ENCODE measurements at places on chromosomes 11 and 22. TPM values are rescaled to one million over a fixed set of nuclear protein-coding genes. Genes with fewer than 3 reads are reported as not detected.

GRCh38 chr11:91906871-91907624, 317.6 kb upstream of the FAT3 start:
- H3K4me1 ChIP-seq, result no peaks in the 10 kb centered on the region
- H3K27me3 ChIP-seq, result no peaks in the 10 kb centered on the region
- H3K36me3 ChIP-seq, result no peaks in the 10 kb centered on the region

DNA sequence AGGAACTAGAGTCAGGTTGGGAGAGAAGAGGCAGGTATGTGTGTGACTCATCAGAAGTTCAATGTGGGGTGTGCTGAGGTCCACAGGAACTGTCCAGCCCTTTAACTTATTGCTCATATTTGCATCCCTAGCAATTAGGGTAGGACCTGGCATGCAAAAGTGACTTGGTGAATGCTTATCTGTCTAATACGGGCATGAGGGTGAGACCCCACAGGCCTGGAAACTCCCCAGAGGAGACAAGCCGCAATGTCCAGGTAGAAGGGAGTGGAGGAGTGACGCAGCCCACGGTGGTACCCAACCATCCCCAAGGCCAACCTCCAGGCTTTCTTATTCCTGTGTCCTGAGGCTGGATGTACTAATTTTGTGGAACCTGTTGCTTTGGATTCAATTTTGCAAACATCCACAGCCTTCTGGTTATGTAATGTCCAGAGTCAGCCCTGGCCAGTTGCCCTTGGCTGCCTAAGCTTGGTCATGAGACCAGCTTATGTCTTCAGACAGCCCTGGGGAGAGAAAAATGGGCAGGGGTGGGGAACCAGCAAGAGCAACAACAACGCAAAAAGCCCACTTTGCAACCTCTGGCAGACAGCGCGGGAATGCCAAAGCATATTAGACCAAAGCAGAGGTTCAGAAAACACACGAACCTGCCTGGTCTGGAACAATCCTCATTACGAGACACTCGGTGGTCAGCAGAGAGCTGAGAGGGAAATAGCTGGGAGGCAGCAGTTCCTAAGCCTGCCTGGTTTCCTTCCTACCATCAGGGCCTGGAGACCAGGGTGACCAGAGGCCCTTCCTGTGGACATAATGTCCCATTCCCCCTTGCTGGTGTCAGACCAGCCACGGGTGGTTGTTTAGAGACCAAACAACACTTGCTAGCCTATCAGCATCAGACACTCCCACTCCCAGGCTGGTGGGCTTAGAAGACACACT, 49.3 kb downstream of the TIMP3 start:
- no peaks in the 10 kb centered on the region for H3K36me3 ChIP-seq
- no peak overlapping the region for H3K4me3 ChIP-seq
- peak; percentile 58 for DNase-seq
- no peaks in the 10 kb centered on the region for H3K27me3 ChIP-seq
- peaks cover 26% of the 10 kb centered on the region for H3K4me1 ChIP-seq

DNA sequence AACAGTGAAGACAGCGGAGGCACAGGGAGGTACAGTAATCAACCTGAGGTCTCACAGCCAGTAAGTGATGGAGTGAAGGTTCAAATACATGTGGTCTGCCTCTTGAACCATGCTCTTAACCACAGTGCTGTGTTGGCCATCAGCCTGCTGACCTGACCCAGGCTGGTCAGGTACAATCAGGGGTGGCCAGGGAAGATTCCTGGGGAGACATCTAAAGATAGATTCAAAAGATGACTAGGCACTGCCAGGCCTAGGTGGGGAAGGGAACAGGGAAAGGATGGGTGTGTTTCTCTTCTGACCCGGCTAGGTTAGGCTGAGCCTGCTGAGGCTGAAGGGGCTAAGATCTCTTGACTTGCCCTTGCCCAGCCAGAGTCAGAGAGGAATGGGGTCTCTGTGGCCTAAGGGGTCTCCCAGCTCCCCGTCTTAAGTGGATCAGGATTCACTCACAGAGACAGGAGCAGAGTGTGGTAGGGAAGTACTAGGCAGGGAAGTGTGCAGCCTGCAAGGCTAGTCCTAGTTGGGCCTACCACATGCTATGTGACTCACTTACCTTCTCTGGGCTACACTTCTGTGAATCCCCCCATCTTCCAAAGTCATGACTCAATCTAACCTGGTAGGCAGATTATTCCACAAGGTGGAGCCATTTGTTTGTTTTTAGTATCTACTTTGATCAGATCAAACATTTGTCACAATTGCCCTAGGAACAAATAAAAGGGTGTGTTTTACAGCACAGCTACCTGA, 10.4 kb upstream of the SREBF2 start:
- no peaks in the 10 kb centered on the region for H3K4me1 ChIP-seq
- no peak overlapping the region for H3K4me3 ChIP-seq
- no peaks in the 10 kb centered on the region for H3K27me3 ChIP-seq
- no peaks in the 10 kb centered on the region for H3K36me3 ChIP-seq

DNA sequence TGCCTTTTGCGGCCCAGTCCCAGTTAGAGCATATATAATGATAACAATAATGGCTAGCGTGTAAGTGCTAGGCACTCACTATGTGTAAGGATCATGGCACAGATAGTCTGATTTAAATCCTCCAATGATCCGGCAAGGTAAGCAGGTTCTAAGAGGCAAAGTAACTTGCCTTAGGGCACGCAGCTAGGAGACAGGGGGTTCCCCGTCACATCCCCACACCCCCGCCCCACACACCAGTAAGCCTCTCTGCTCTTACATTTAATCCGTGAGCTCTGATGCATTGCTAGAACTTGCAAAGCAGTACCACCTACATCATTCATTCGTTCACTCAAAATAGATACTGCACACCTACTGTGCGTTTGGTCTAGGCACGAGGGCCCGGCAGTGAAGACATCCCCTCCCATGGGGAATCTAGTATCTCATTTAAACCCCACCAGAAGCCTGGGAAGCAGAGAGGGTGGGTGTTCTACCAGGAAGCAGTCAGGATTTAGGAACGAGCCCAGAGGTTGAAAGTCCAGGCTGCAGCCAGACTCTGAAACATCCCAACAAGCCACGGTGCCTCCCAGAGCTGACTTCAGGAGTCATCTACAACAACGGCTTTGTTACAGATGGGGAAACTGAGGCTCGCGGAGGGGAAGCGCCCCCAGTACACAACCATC, 20.6 kb downstream of the TMPRSS6 start:
- H3K4me1 ChIP-seq, result no peaks in the 10 kb centered on the region
- no peaks in the 10 kb centered on the region for H3K36me3 ChIP-seq
- H3K4me3 ChIP-seq, result no peak overlapping the region
- DNase-seq, result no peak
- H3K27ac ChIP-seq, result no peak overlapping the region

DNA sequence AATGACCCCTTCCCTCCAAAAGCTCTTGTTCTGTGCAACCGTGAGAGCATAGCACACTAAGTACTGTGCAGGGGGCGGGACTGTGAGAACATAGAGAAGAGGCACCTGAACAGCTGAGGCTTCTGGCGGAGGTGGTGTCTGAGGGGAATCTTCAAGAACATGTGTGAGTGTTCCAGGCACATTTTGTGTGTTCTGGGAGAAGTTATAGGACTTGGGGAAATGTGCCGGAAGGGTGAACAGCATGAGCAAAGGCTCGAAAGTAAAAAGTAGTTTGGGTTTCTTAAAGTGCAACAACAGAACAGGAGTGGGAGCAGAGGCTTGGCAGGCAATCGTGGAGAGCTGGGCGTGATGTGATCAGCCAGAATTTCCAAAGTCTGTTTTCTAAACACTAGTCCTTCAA, 12.4 kb upstream of the SYN3 start:
- H3K27ac ChIP-seq, result no peak overlapping the region
- H3K27me3 ChIP-seq, result no peaks in the 10 kb centered on the region
- DNase-seq, result no peak
- no peaks in the 10 kb centered on the region for H3K4me1 ChIP-seq
- H3K36me3 ChIP-seq, result no peaks in the 10 kb centered on the region

GRCh38 chr11:67631853-67632174, 2.1 kb upstream of the NUDT8 start:
- H3K36me3 ChIP-seq, result no peaks in the 10 kb centered on the region
- no peak overlapping the region for H3K27ac ChIP-seq
- H3K4me1 ChIP-seq, result peaks cover 6% of the 10 kb centered on the region
- H3K4me3 ChIP-seq, result no peak overlapping the region
- DNase-seq, result no peak
- no peaks in the 10 kb centered on the region for H3K27me3 ChIP-seq

GRCh38 chr11:128555606-128556005, 31.8 kb downstream of the ETS1 start:
- H3K4me3 ChIP-seq, result no peak overlapping the region
- no peak for DNase-seq
- no peaks in the 10 kb centered on the region for H3K4me1 ChIP-seq
- H3K27ac ChIP-seq, result no peak overlapping the region
- no peaks in the 10 kb centered on the region for H3K27me3 ChIP-seq

GRCh38 chr11:47233989-47234668, 14.5 kb downstream of the ACP2 start:
- H3K27me3 ChIP-seq, result no peaks in the 10 kb centered on the region
- no peak overlapping the region for H3K27ac ChIP-seq
- no peak for DNase-seq
- peaks cover 80% of the 10 kb centered on the region for H3K36me3 ChIP-seq

DNA sequence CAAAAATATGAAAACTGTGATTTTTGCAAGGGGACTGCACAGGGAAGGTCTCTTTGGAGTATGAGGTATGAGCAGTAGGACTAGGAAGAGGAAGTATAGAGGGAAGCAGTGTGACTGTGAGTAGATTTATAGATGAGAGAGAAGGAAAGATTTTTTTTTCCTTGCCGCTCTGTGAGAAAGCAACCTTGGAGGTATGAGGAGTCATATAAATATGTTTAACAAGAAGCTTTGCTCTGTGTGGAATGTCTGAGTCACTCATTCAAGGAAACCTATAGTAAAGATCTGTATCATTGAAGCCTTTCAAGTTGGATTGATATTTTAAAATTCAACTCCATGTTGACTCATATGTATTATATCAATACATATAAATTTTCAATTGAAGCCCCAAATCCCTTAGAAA, 26.2 kb downstream of the DNHD1 start:
- no peak for DNase-seq
- H3K4me3 ChIP-seq, result no peak overlapping the region
- no peaks in the 10 kb centered on the region for H3K4me1 ChIP-seq

GRCh38 chr11:57275582-57275981, 38.5 kb upstream of the APLNR start:
- no peaks in the 10 kb centered on the region for H3K27me3 ChIP-seq
- DNase-seq, result no peak
- H3K4me3 ChIP-seq, result no peak overlapping the region
- no peaks in the 10 kb centered on the region for H3K36me3 ChIP-seq
- H3K4me1 ChIP-seq, result no peaks in the 10 kb centered on the region

GRCh38 chr11:35414311-35414710, 5.0 kb downstream of the SLC1A2 start:
- H3K4me3 ChIP-seq, result no peak overlapping the region
- no peaks in the 10 kb centered on the region for H3K36me3 ChIP-seq
- DNase-seq, result no peak
- H3K27me3 ChIP-seq, result peaks cover 10% of the 10 kb centered on the region
- peaks cover 12% of the 10 kb centered on the region for H3K4me1 ChIP-seq
- H3K27ac ChIP-seq, result no peak overlapping the region

DNA sequence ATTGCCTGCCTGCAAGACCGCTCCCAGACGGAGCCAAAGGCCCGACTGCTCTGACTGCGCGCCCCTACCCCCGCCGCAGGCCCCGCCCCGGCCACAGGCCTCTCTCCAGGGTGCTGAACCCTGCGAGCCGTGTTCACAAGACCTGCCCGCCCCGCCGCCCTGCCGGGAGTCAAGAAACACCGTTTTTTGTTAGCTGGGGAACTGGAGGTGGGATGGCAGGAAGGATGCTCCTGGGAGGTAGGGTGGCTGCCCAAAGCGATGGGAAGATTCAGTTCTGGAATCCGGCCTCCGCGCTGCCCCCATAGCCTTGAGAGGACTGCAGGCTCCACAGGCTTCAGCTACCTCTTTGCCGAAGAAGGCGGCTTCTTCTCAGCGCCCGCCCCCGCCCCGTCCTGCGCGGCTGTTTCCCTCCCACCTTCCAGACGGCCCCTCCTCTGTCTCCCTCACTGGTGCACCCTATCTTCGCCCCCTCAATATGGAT, 2.7 kb upstream of the PDE2A start:
- H3K27ac ChIP-seq, result no peak overlapping the region
- no peaks in the 10 kb centered on the region for H3K36me3 ChIP-seq
- no peak for DNase-seq
- no peak overlapping the region for H3K4me3 ChIP-seq
- no peaks in the 10 kb centered on the region for H3K4me1 ChIP-seq
- peaks cover 18% of the 10 kb centered on the region for H3K27me3 ChIP-seq

DNA sequence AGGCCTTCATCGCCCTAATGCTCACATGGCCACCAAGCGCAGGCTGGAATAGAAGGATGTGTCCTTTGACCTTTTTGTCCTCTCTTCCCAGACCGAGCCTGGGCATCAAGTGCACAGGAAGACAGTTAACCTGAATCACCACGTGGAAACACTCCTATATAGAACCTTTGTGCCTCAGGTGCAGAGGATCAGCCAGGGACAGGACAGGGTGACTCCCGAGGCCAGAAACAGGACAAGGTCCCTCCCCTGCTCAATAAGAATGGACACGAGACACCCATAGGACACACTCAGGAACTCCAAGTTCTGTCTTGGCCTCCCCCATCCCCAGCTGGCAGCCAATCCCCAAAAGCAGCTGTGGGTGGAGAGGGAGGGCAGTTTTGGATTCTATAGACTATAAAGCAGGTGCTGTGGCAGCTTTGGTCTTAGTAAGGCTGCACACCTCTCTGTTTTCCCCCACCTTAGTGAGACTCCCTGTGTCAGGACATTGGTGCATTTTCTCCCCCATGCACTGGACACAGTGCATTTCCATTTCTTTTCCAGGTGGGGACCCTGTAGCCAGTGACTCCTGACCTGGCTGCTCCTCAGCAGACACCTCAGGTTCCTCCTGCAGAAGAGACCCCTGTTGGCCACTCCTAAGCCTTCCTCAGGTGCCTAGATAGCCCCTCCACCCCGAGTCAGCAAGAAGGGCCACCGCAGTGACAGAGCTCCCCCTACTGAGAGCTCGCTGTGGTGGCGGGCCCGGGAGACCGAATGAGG, 43.6 kb upstream of the POU2AF1 start:
- H3K27me3 ChIP-seq, result no peaks in the 10 kb centered on the region
- no peak overlapping the region for H3K4me3 ChIP-seq
- H3K27ac ChIP-seq, result no peak overlapping the region
- H3K4me1 ChIP-seq, result peaks cover 17% of the 10 kb centered on the region

The TRPM5 gene
- total RNA-seq, result not detected

The TRIM6 gene
- total RNA-seq, result 0.64 TPM

The OR51A7 gene
- not detected for total RNA-seq

The ASPHD2 gene
- 0.32 TPM for total RNA-seq

The KCNJ5 gene
- total RNA-seq, result 0.53 TPM

The LRRC32 gene
- total RNA-seq, result 280 TPM

The TCN1 gene
- not detected for total RNA-seq

The LRRC74B gene
- 2.6 TPM for total RNA-seq

The SLCO2B1 gene
- total RNA-seq, result 403 TPM
